Neural crest cell (in vitro differentiated cells): ENCODE measurements at places on chromosomes 7 and 10.

DNA sequence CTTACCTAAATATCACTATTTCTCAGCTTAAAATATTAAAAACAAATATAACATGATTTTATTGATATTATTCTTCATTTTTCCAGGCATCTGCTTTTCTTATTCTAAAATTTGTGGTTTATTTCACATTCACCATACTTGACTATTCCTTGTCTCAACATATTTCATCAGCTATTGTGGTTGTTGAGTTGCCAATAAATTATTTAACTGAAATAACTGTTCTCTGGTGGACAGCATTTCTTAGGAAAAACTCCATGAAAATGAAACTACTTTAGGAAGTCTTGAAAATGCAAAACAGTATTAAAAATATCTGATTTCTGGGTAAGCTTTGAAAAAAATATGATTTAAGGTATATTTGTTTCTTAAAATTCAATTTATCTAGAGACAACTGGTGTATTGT lies 122.9 kb upstream of the SEMA3A start:
- DNase-seq, result no peak

- no peak for DNase-seq
These were observed 200.2 kb upstream of the SEMA3E start for GRCh38 chr7:83849131-83849530.

DNA sequence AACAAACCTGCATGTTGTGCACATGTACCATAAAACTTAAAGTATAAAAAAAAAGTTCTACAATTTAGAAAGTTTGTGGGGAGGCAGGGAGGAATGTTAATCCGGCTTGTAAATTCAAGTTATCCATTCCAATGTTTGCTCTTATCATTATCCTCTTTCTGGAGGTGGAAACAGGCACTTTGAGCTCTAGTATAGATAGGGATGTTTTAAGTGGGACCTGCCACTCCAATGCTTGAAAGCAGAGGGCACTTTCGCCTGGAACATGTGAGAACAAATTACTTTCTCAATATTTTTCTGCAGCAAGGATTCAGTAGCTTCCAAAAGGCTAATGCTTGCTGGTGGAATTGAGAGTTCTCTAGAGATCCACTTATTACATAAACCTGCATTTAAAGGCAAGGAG lies 45.6 kb downstream of the FEZF1 start:
- no peak for DNase-seq

DNA sequence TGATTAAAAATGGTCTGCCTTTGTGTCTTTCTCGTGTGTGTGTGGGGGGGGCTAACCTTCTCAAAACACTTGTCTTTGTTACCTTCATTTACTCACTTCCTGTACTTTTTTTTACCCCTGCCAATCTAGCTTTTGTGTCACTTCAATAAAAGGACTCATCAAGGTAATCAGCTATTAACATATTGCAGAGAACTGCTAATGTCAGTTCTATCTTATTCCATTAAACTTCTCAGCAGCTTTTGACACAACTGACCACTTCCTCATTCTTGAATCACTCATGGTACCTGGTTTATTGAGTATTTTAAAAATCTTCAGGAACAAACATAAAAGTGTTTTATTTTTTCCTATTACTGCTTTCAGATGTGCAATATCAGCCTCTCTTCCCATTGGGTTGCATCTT lies 59.8 kb downstream of the SLC25A40 start:
- no peak for DNase-seq

DNA sequence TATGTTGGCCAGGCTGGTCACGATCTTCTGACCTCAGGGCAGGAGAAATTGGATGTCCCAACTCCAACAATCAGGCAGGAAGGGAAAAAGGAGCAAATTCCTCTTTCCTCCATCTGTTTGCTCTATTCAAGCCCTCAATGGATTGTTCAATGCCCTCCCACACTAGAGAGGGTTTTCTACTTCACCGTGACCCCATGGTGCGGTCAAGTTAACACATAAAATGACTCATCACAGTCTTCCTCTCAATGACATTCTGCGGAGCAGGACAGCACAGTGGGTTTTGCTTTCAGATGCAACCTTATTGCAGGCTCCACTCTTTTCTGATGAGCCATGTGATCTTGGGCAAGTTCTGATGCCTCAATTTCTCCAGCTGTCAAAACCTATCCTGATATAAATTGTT lies 364.9 kb downstream of the ANKRD30A start:
- DNase-seq, result no peak
